Kasumi-1 (cell line): ENCODE measurements at places on chromosomes 4 and X.
A peak's percentile ranks its signal among the peaks of the same experiment; 100 is the strongest.

DNA sequence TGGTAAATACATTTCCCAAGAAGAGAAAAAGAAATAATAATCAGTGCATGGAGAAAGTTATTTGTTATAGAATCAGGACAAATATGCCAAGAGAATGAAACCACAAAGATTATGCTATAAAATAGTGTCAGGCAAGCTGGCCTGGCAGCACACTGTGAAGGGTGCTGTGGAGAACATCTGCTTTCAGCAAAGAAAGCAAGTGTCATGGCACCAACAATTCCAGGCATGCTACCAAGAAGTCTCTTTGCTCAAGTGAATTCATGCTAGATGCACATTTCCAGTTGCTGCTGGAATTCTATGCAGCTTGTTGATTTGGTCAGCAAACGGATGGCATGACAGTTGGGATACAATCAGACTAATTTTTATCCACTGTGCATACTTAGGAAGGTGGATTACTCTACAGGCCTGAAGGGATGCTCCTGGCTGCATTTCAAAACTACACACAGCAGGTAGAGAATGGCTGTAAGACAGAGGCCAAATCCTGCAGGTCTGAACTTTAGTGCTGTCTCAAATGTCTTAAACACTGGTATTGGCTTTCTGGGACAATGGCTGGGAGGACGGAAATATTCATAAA is 154.6 kb upstream of the FAT1 start:
- DNase-seq, result no peak

DNA sequence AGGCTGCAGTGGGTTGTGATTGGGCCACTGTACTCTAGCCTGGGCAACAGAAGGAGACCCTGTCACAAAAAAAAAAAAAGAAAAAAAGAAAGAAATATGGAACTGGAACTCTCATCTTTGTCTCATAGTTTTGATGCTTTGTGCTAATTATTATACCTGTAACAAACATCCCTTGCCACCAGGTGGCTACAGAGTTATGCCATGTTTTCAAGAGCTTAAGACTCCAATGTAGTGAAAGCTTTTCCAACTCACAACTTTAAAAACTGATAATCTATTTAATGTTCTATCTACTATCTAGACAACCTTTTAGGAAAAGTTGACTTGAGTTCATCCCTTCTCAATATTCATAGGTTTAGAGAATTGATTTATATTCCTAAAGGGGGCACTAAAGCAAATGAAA is 42.4 kb downstream of the HTR2C start:
- peak; percentile 18 for DNase-seq

DNA sequence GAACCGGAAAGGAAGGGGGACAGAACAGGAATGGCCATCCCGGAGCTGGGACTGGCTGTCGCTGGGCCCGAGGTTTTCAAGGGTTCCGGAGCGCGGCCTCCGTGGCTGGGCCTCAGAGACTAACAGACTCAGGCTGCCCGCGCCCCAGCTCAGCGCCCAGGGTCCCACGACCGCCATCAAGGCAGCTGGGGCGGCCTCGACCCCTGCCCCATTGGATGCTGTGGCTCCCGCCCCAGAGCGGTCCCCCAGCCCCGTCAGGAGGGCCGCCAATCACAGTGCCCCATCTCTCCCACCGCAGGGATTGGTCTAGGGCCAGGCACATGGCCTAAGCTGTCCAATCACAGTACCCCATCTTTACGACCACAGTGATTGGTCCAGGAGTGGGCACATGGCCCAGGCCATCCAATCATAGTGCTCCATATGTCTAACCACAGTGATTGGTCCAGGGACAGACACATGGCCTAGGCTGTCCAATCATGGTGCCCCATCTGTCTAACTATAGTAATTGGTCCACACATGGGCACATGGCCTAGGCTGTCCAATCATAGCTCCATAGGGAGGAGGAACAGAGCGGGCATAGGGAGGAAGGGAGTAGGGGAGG is 105.3 kb upstream of the NKX1-1 start:
- DNase-seq, result no peak

GRCh38 chr4:113311047-113311446 is 261.6 kb downstream of the ANK2 start:
- DNase-seq, result no peak

DNA sequence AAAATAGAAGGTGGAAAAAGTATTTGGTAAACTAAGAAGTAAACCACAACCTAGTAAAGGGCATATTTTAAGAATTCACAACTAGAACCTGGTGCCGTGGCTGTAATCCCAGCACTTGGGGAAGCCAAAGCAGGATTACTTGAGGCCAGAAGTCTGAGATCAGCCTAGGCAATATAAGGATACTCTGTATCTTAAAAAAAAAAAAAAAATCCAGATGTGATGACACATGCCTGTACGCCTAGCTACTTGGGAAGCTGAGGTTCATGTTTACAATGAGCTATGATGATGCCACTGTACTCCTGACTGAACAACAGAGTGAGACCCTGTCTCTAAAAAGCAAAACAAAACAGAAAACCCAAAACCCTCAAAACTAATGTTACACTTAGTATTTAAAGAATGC is 294.9 kb upstream of the ZCCHC13 start:
- no peak for DNase-seq

- DNase-seq, result no peak
These were observed 110.5 kb upstream of the FAM47C start for GRCh38 chrX:36897690-36898089.

- peak; percentile 17 for DNase-seq
These were observed 124.9 kb downstream of the IRF2 start for GRCh38 chr4:184349283-184350039.

DNA sequence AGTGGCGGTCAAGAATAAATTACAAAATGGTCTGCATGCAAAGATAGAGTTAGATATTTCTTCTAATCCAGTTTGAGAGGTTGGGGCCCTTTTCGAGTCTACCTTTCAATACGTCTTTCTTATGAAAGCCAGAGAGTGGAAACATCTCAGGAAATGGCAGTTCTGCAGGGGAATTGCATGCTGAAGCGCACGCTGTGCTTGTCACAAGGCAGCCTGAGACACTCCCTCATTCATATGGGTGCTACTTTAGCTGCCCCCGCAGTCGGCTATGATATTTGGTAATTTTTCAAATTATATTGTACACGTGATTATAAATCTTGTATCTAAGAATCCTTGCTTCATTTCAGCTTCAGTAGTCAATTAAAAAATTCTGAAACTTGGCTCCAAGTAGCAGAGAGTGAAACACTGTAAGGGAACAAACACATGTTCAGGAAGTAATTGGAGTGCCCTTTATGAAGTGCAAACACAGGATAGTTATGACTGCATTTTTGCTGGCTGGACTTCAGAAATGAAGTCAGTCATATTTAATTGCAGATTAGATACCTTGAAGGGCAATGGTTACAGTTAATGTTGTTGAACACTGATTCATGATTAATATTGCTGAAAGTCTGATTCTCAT is 145.5 kb upstream of the NAP1L5 start:
- DNase-seq, result no peak

DNA sequence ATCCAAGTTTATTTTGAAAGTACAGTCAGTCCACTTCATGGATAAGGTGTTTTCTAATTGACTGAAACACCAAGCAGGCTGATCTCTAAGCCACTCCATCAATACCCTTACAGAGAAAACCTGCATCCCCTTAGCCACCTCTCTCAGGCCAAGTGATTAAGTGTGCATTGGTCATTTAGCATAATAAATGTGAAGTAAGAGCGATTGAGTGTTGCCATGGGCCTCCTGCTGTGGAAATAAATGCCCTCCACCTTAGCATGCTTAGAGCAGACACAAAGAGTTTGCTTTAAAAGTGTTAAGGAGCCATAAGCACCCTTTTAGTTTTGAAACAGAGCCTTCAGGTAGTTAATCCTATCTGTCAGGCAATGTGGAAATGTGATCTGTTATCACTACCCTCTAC is 386.5 kb downstream of the GPAT3 start:
- DNase-seq, result no peak

DNA sequence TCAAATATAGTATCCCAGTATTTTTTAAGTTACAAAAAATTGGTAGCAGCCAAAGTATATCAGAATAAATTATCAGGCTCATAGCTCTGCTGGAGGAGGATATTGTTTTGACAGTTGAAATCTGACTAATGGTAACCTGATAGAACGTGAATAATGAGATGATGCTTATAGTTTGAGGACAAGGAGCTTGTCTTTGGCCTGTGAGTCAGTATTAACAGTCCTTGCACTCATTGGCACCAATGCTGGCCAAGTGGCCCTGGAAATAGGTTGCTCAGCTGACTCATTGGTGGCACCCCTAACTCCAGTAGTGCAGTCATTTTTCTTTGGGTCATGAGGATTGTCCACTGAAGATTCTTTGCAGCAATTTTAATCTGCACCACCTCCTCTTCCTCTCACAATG is 203.3 kb upstream of the JADE1 start:
- DNase-seq, result no peak

DNA sequence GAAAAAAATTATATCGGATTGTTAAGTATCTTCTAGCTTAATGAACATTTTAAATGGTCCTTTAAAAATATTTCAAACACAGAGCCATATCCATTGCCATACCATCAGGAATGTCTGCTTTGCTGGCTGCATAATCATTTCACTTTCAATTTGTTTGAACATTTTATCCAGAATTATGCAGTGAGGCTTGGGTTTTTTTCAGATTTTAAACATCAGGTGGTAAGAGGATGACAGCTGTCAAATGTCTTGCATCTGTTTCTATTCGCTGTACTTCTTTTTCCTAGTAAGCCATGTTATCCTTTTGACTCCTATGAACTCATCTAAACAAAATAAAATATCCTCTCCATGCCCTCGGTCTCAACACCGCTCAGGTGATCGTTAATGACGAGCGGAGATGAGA is 802 bp downstream of the RFC1 start:
- DNase-seq, result no peak

- DNase-seq, result no peak
These were observed 745 bp upstream of the IQSEC2 start for GRCh38 chrX:53281963-53282695.

- DNase-seq, result peak; percentile 35
These were observed 214.8 kb downstream of the SLC4A4 start for GRCh38 chr4:71553605-71554004.
